NCI-H446 treated with DMSO at 0.1 percent for 48 hours (cell line): ENCODE measurements at places on chromosomes 4 and X.

DNA sequence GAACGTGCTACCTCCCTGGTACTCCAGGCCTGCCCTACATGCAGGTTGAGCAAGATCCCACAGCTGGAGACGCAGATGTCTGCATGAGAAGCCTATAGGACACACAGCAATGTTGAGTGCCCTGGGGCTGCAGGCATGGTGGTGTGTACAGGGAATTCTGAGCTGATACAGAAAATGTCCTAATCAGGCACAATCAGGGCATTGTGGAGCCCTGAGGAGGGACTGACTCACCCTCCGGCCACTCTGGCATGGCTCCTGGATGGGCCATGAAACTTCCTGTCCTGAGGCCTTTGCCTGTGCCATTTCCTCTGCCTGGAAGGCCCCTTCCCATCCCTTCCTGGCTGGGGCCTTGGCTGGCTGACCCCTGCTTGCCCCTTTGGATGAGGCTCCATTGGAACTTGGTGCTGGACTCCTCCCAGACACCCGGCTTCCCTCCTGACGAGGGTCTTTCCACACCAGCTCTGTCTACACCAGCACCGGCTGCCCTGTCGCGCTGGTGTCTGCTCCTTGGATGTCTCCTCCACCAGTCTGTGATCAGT lies 16.7 kb upstream of the AFAP1 start:
- DNase-seq, result no peak

DNA sequence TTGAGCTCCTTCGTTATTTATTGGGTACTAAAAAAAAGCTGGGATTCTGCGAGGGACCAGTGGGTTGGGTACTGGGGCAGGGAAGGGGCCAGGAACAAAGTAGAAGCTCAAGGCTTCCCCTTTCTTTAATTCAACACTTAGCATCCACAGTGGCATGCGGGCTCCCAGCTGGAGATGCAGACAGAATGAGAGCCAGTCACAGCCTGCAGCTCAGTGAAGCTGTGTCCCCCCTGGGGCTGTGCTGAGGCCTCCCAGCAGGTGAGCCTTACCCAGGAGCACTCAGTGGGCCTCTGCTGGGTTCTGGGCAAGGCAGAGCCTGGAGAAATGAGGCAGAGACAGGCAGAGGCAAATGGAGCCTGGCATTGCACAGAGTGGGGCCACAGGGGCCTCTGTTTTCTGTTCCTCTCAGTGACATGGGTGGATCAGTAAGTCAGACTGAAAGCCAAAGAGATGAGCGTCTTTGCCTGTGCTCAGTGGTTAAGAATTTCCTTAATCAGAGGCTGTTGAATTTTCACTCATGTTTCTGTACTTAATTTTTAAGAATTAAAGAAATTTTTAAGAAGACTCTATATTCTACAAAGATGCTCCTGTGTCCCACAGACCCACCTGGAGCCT lies 181.4 kb upstream of the RBPJ start:
- DNase-seq, result no peak

DNA sequence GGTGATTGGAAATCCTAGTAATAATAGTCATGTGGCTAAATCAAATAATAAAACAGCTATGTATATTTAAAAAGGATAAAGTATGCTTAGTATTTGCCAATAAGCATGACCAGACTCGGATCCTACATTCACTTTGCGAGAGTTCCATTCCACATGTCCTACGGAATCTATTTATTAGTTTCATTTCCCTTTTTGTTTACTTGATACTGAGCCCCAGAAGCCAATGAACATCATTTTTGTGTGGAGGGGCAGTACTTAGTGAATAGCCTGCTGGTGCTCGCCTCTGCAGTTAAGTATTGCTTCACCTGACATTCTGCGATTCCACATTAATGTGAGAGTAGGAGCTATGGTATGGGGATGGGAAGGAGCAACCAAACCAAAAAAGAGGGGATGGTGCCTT lies 58.5 kb upstream of the NAP1L5 start:
- no peak for DNase-seq

GRCh38 chr4:19301527-19301926 lies 950.2 kb upstream of the SLIT2 start:
- no peak for DNase-seq

GRCh38 chr4:145734576-145735346 lies 54.8 kb downstream of the C4orf51 start:
- DNase-seq, result no peak

DNA sequence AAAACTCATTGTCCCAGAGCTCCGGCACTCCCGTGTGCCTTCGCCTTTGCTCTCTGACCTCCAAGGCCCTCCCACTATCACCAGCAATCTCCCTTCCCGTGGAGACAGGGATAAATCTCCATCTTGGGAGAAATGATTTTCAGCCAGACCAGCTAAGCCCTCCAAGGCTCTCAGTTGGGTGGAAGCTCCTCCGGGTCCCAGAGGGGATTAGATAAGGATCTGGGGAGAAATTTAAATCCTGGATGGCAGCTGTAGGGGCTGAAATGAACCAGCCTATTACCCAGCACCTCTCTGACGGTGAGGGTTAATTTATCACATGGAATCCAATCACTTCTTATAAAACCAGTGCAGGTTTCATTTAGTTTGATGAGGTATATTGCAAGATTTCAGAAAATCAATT lies 366.2 kb downstream of the FBXW7 start:
- no peak for DNase-seq

DNA sequence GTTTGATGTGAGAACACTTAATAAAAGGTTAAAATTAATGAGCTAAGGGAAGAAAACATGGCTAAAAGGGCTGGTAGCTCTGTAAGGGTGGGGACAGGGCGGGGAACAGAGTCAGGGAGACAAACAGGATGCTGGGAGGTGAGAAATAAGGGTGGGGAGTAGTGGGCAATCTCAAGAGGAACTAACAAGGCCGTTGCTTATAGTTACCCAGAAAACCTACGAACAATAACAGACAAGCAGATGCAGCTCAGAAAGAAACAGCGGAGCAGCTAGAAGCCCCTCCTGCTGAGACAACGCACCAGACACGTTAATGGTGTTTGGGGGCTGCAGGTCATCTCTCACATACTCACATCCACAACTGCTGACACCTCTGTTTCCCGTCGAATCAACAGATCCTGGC lies 9.7 kb upstream of the KLF3 start:
- no peak for DNase-seq

DNA sequence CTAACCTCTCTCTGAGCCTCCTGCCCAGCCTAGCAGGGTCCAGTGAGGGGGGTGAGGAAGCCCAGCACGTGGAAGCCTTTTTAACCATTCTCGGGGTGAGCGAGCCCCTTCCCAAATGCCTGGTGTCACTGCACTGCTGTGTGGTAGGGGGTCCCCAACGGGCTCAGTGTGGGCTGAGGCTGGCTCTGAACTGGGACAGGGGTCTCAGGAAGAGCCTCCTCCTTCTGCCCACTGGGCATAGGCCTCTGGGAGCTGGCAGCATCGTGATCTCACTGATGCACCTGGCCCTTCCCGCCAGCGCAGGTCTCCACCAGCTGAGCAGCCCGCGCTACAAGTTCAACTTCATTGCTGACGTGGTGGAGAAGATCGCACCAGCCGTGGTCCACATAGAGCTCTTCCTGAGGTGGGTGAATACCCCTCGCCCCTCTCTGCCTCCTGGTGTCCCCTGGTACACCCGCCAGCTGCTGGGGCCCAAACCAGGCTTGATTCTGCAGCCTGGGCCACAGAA lies 12.6 kb downstream of the HTRA3 start:
- DNase-seq, result no peak

- no peak for DNase-seq
Observed at GRCh38 chr4:13455411-13455810, 28.7 kb downstream of the RAB28 start.
